ENCODE measurements at places on chromosomes 6 and 20.

DNA sequence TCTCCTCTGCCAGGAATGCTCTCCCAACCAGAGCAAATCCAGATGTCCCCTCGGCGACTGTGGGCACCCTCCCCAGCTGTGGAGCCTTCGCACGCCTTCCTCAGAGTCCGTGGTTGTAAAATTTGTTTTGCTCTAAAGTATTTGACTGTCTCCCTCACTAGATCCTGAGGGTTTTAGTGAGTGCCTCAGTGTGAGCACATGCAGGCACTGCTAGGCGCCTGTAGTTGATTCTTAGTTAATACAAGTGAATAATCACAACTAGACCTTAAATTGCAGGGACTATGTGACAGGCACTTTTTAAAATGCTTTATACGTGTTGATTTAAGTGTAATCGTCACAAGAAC lies 680 bp upstream of the MTCH1 start:
- DNase-seq, result no peak

- no peak for DNase-seq
Measured at GRCh38 chr6:43242908-43243663, at the start of gene TTBK1. TTBK1 (plus strand) TSS chr6:43243481; CDS start chr6:43246661, 3,180 bp downstream.

- no peak for DNase-seq
Measured at GRCh38 chr6:111243095-111243494, 155.8 kb downstream of the SLC16A10 start.

DNA sequence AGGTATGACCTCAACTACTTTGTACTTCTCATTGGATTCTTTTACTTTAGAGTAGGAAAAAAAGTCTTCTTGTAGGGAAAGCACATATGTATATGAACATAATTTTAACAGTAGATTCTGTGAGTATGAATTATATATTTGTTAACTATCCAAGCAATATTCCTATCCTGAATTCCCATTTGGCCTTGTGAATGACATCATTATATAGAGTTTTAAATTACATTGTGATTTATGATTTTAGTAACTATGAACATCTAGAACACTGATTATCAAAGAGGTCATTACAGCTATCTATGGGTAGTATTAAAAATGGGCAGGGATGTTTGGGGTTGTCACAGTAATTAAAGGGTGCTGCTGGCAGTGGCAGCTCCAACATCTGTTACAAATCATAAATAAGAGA lies 163.9 kb upstream of the TFAP2D start:
- DNase-seq, result no peak

DNA sequence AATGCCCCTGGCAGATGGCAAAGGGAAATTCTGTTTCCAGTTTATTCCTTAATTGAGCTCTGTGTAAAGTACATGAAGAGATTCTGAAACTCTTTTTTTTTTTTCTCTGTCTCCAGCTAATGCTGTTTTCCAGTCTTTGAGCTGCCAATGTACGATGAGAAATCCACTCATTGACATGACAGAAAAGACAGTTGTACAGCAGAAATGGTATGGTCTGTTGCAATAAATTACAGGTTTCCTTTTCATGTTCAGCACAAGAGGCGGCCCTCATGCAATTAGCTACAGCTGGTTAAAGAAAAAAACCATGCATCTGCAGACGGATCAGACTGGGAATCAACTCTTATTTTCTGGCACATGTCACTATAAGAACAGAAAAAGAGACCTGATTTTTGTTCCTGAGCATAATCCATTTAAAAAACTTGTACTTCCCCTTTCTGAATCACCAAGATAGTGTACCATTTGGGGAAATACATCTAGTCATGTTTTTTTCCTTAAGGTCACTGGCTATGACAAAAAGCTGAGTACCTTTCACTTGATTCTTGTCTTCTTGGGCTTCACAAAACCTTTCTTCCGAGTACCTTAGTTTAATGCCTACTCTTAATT lies 289.8 kb upstream of the PREP start:
- DNase-seq, result no peak

- no peak for DNase-seq
Measured at GRCh38 chr6:71049198-71049770, 92.4 kb upstream of the B3GAT2 start.

DNA sequence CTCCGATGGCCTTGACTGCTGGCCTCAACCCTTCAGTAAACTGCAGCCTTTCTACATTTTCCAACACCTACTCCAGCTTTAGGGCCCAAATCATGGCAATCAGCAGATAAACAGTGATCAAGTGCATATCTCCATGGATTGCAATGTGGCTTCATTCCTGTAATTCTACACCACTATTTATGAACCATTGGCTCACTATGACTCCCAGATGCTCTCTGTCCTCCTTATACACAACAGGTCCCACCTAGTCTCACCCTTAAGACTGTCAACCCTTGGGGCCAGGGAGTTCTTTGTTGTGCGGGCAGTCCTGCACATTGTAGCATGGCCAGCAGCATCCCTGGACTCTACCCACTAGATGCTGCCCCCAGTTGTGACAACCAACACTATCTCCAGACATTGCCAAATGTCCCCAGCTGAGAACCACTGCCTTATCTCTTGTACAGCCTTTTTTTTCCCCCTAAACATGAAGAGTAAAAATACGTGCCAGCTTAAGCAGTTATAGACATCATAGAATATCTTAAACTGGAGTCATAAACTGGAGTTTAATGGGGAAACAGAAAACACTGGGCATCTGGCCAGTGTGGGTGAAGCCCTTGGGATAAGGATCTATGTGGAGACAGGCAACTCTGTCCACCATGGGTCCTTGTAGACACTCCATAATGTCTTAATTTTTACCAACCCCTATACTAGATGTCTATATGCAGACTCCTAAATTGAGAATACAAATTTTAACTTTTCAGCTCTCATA lies 21.1 kb downstream of the MRPL14 start:
- no peak for DNase-seq

All from GF-D8 (cell line).